Posterior cingulate gyrus (tissue), 11 donors: ENCODE measurements at places on chromosomes 7 and 10.

DNA sequence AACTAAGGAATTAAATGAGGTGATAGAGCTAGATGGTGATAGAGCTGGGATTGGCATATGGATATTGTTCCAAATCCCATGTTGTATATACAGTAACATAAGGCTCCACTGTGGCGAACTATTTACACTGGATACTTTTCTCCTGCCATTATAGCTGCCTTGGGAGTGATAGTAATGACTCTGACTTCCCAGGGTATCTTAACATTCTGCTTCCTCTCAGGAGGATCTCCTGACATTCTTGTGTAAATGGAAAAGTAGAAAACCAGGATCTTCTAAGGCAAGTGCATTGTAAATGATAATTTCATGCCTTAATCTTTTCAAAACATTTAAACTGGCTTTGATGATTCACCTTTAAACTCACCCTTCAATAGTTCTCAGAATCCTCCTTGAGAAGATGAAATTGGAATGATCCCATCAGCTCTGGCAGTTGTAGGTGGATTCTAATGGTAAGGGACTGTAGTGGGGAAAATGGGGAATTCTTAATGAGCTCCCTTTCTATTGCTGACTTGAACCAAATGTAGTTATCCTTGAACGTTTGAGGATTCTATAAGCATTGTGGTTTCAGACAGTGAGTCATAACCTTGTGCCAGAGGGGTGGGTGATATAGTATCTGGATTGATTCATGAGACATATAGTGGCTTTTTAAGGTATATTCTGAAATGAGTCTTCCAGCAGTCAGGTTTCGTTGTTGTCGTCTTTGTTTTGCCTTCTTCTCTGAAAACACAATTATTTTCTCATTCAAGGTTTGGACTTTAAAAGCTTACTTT lies 450.0 kb downstream of the SUGCT start:
- no peak for DNase-seq

- DNase-seq = no peak
Observed at GRCh38 chr7:79459381-79459780, 5.9 kb upstream of the MAGI2 start.

DNA sequence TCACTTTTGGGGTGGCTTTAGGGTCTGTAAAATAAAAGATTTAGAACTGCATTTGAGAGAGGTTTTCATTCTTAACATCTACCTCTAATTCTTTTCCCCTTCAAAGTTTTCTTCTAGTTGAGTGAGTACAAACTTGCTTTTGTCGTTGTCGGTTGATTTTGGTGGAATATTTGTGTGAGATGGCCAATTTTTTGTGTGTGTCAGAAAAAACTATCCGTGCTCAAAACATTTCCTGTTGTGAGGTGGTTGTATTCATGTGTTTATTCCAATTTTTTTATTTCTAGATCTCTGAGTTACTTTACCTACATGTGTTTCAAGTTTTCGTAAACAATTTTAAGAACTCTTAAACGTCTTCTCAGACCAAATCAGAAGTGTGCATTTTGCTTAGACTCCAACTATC lies 1.6 kb downstream of the AHR start:
- DNase-seq = no peak

GRCh38 chr7:117800841-117801240 lies 72.4 kb downstream of the CTTNBP2 start:
- no peak for DNase-seq

- no peak for DNase-seq
Observed at GRCh38 chr10:3081383-3081981, 14.1 kb downstream of the PFKP start.

DNA sequence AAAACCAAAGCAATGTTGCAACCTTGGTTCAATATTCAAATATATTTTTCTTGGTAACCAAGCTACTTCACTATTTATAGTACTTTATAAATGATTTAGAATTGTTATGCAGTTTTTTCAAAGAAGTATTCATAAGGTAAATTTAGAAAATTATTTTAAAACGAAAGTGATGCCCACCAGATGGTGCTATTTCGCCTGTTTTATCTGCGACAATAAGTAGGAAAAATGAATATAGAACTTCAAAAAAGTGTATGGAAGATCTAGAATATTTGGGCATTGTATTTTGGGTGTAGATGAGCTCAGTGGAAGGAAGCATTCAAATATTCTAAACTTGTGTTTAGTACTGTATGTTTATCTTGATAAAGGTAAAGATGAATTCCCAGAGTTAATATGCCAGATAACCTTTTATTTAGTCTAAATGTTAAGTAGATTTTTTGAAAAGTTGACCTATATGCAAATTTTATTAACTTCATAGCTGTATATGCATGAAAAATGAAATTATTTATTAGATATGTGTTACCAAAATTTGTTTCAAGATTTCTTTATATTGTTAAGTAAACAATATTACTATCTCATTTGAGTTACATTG lies 93.2 kb downstream of the ADK start:
- DNase-seq = no peak

GRCh38 chr7:40232242-40232893 lies 97.6 kb downstream of the SUGCT start:
- DNase-seq = no peak

GRCh38 chr10:15196021-15196834 lies 27.7 kb upstream of the NMT2 start:
- DNase-seq = no peak

- DNase-seq = no peak
Observed at GRCh38 chr10:99619090-99619800, 994 bp downstream of the SLC25A28 start.

DNA sequence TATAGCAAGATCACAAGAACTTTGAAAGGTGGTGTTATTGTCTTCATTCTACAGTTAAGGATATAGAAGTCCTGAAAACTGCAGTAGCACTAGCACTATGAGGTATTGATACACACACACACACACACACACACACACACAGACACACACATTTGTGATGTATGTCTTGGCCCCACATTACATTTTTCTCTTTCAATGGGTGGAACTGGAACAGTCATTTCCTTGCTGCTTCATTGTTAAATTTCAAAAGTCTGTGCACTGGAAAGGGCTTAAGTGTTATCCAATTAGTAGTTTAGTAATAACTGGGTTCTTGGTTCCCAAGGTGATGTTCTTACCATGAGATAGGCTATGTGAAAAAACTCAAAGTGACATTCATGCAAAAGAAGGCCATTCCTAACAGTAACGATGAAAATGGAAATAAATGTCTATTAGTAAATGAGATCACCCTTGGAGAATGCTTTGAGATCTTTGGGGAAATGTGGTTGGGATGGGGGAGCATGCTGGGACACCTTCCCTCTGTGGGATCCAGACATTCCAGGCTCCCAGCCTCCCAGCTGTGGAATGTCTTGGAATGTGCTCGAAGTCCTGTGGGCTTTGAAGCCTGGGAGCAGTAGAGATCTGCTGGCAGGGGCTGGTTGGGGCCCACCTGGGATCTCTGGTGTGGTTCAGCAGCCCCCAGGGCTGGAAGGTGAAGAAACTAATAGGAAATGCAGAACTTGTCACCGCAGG lies 37.4 kb upstream of the CALD1 start:
- no peak for DNase-seq
